ENCODE measurements at places on chromosomes 16 and 17.

DNA sequence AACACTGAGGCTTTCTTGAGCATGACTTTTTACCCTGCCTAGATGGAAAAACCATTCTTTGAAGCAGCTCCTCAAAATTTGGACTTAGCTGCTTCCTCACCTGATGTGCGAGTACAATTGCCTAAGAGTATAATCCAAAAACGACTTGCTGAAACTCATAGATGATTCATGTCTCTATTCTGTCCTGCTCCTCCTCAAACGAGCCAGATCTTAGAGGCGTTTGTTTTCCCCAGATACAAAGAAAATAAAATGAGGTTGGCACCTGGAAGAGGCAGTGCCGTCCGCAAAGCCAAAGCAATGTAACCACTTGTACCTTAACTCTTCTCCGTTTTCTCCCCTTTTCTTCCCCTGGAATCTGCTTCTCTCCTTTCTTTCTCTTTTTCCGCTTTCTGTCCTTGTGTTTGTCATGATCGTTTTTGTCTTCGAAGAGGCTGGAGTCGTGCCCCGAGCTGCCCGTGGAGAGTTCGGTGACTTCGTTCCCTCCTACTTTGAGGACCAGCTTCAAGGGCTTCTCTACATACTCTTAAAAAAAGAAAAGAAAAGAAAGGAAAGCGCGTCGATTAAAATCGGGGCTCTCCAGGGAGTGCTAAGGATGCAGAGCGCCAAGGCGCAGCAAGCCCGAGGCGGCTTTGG, 895 bp downstream of the BRD7 start:
- no peak for DNase-seq

DNA sequence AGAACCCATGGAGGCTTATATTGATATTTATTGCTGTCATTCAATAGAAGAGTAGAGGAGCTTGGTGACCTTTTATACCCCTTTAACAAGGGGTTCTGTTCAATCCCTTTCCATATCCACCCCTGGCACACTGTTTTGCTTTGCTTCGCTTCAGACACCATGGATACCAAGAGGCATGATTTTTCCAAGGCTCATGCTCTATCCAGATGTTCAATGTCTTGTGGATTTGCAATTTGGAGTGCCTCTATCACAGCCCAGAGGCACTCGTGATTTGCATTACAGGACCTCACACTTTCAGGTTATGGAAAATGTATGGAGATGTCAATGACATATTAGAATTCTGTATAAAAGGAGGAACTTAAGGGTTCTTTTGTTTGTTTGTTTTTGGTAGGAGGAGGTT, 21.5 kb downstream of the CFAP20 start:
- DNase-seq, result no peak

DNA sequence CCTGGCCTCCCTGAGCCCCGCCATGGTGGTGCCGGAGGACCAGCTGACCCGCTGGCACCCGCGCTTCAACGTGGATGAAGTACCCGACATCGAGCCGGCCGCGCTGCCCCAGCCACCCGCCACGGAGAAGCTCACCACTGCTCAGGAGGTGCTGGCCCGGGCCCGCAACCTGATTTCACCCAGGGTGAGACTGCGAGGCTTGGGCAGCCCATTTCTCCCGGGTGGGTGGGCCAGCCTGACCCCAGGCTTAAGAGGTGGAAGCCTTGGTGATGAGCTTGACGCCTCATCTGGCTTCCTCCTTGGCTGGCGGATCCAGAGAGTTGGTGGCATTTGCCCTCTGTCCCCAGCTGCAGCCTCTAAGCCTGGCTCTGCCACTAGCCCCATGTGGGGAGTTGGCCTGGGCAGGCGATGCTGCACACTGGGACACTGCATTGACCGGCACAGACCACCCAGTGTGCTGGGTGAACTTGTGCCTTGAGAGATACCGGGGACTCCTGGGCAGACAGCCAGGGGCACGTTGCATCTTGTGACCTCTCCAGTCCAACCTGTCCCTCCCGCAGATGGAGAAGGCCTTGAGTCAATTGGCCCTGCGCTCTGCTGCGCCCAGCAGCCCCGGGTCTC, 3.0 kb downstream of the CDT1 start:
- no peak for DNase-seq

- DNase-seq, result no peak
Measured at GRCh38 chr16:3961449-3961849, 80.9 kb upstream of the CREBBP start.

- no peak for DNase-seq
Measured at GRCh38 chr17:49393491-49394255, 21.0 kb downstream of the PHB1 start.

DNA sequence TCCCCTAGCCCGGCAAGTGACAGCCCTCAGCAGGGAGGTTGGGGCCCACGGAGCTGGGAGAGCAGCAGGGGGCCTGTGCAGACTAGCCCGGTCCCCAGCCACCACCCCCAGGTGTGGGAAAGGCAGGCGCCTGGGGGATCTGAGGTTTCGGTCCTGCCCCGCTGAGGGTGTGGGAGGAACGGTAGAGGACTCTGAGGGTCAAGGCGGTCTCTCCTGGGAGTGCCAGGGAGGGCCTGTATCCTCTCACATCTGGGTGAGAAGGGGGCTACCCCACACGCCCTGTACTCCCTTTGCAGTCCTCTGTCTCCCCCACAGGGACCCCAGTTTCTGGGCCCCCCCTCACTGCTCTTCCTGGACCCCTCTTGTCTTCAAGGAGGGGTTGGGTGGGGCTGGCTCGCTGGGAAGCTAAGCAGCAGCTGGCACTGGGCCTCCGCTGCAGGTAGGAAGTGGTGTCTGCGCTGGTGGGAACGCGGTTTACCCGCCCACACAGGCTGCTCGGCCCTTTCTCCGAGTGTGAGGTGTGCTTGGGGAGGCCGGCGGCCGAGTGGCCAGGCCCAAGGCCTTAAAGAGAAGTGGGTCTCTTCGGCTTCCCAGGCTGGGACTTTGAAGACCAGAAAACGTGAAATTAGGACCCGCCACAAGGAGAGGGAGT, 15.4 kb downstream of the CD7 start:
- no peak for DNase-seq

DNA sequence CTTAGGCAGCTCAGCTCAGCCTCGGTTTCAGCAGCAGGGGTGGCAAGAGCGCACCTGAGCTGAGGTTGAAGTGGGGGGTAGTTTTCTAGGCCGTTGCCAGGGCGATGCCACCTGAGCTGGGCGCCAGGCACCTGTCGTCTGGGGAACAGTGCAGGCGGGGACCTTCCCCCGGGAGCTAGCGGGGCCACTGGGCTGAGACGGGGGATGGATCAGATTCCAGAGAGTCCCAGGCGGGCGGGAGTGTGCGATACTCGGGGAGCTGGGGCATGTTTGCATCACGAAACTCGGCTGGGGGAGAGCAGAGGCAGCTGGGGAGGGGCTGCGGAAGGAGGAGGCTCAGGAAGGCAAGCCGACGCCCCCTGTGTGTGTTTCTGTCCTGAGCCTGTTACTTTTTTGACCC, 477 bp upstream of the CLDN9 start:
- DNase-seq, result no peak

DNA sequence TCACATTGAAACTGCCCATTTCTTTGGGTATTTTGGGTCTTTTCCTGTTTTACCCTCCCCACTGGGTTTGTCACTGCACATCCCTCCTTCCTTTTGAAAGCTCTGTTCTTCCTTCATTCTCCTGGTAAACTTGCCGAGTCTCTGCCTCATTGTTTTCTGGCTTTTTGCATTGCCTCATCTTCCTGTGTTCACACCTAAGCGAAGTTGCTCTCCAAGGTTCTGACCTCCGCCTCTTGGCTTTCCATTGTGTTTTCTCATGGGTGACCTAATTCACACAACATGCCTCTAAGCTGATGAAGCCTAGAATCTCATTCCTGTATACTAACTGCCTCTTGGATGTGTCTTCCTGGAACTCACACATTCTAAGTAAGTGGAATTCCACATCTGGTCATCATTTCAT, 1096.1 kb upstream of the EEF2KMT start:
- no peak for DNase-seq

DNA sequence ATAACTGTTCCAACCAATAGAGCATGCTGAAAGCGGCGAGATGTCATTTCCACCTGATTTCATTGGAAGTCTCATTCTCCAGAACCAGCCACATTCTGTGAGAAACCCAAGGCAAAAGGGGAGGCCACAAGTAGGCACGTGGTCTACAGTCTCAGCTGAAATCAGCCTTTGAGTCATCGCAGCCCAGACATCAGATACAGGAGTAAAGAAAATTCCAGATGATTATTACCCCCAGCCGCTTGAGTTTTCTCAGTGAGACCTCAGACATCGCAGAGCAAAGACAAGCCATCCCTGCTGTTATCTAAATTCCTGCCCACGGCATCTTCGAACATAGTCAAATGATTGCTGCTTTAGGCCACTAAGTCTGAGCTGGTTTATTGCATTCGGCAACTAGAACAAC, 23.1 kb downstream of the STAT3 start:
- no peak for DNase-seq

DNA sequence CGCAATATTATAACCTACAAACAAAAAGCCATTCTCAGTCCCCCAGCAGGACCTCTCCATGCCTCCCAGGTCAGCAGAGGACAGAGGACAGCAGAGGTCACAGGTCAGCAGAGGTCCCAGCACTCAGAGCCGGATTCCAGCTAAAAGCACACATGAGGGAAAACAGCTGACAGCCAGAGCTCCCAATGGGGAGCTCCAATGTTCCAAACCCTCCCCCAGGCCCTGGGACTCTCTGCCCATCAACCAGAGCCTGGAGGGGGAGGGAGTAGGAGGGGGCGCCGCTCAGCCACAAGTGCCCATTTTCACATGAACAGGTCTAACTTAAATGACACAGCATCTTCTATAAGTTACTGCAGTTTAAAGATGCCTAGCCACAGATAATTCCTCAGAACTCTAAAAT, 77.5 kb downstream of the ANKRD11 start:
- DNase-seq, result no peak

DNA sequence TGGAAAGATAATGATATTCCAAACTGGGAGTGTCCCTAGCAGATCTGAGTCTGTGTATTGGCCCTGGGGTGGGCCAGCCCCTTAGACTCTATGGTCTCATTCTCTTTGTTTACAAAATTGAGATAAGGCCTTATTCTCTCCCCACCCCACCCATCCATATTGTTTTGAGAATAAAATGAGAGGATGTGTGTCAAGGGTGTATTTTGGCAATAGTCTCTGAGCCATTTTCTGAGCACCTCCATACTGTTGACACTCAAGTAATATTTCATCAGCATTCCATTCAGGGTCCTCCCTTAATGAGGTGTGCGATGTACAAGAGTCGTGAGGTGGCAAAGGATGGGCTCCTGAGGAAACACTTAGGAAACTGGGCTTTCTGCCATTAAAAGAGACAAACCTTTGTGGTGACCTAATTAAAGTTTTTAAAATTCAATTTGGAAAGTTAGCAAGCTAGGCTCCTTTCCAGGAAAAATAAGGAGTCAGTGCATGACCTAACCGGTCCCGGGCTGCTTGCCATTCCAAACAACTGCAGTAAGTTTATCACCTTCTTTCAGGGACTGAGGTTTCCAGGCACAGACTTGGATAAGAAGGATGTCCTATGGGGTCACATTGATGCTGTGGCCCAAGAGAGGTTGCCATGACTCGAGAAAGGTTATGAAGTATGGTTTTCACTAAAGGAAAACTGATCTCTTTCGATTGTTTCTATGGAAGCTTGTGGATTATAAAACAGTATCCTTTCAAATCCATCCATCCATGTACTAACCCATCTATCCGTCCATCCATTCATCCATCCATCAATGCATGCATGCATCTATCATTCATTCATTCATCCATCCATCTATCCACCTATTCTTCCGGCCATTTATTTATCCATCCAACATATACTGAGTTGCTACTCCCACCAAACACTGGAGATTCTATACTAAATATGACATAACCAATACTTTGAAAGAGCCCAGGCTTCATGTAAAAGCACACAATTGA, 443.3 kb downstream of the UTP18 start:
- no peak for DNase-seq

DNA sequence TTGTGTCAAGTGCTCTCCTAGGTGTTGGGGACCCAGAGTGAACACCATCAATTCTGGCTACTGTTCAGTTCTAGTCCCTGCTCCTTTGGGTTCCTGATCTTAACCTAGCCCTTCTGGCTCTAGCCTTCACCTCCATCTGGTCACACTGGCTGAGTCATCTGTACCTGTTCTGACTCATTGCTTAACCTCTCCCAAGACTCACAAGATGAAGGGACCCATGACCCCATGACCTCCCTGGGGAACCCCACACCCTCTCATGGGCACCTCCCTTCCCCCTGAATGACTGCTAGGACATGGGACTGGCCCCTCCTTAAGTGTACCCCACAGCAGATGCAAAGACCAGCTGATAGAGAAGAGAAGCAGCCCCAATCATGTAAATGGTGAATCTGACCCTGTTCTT, 345.8 kb upstream of the CDH5 start:
- no peak for DNase-seq

DNA sequence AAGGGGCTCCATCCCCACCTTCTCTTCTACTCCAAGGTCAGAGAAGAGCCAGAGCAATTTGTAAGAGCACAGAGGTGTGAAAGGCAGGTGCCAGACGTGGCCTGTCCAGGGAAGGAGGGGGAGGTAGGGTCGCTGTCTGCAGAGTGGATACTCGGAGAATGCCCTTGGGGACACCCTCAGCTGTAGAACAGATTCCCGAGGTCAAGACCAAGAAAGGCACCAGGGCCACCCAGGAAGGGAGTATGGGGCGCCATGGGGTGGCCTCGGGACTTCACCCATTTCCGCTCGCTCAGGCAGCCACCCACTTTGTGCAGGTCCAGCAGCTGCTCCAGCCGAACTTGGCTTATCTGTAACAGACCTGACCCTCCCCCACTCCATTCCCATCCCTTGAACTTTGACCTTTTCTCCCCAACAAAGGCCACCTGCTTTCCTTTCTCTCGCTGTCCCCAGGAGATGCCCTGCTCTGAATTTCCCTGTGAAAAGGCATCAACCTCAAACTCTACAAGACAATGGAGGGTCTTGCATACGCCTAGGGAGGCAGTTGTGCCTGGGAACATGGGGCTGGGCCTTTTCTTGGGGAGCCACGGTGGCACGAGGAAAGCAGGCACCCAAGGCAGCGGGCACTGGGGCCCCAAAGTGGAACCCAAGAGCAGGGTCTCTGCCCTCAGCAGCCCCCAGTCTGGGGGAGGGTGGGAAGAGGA, 11.3 kb upstream of the AXIN2 start:
- DNase-seq, result no peak

- no peak for DNase-seq
Measured at GRCh38 chr17:79036596-79036995, 12.6 kb downstream of the C1QTNF1 start.

DNA sequence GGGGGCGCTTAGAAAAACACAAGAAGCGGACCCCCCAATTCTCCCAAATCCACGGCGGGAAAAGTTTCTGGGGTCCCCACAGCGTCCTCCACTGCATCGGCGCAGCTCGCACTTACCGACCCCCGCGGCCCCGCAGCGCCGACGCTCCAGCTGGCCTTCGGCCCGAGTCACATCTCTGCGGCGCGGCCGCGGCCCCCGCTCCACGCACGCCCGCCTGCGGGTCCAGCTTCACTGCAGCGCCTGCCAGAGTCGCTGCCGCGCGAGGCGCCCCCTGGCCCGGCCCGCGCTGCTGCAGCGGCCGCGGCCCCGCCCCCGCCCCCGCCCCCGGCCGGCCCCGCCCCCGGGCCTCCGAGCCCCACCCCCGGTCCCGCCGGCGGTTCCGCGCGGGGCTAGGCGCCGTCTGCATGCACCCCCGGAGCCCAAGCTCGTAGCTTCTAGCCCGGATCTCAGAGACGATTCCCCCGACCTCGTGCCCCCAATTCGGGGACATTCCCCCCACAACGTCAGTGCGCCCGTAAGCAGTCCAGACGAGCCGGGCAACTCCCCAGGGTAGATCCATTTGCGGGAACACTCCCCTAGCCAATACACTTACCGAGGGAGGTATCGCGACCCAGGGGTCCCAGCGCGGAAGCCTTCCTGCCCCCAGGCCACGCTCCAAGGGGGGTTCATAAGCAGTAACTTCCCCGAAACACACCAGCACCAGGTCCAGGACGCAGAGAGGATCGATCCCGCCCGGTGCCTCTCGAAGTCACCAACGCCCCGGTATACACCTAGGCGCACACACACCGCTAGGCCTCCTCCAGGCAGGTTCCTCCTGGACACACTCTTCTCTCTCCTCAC, at the start of gene GPRC5B:
Gene GPRC5B, minus strand, starts transcription at position 238 of the 840 bp plus-strand sequence. CDS start 12,003 bp downstream, outside the sequence.
- no peak for DNase-seq
